ENCODE measurements at places on chromosomes 6 and 20.

- DNase-seq = no peak
These were observed 54.9 kb upstream of the FYN start for GRCh38 chr6:111928139-111928538.

DNA sequence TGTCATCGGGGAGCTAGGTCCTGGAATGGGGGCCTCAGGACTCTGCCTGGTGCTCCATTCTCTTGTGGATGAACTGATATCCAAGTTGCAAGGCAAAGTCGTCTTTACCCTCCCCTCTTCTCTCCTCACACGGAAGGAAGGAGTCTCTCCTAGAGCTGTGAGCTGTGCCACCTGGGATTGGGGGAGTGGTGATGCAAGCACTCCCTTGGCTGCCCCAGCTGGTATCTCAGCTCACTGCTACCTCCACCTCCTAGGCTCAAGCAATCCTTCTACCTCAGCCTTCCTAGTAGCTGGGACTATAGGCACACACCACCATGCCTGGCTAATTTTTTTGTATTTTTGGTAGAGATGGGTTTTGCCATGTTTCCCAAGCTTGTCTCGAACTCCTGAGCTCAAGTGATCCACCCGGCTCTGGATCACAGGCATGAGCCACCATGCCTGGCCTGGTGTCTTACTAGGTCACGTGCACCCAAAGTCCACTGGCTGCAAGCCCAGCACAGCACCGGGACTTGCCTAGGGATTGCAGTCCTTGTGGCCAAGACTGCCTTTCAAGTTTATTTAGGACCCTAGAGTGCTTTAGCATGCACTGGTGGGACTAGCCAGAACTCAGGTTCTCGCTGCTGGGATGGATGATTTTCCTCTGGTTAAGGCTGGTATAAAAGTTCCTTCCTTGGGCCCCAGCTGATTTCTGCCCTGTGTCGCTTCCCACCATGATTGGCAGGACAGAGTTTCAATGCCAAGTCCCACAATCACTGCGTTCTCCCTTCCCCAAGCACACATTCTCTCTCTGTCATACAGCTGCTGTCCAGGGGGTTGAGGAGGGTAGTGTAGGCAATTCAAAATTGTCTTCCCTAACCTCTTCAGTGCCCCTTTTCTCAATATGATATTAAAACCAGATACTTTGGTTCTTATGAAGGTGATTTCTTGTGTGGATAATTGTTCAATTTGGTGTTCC is 33.5 kb downstream of the SMAP1 start:
- DNase-seq = no peak

GRCh38 chr20:38585404-38586180 is 4.6 kb downstream of the ADIG start:
- DNase-seq = no peak

DNA sequence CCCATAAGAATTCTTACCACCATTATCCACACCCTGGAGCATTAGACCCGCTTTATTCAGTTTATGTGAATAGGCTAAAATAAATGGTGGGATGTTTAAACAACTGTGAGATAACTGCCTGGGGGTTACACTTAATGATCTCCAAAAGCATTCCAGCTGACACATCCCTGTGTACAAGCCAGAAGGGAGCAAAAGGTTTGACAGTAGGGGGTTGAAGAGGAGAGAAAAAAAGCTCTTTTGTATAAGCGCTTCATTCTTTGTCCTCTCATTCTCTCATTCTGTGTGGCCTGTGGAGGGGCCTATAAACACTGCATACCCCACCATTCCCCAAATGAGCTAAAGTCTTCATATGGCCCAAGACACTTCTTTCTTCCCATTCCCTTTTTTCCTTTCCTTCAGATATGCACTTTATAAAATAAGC is 30.8 kb upstream of the COL21A1 start:
- peak; percentile 66 for DNase-seq

DNA sequence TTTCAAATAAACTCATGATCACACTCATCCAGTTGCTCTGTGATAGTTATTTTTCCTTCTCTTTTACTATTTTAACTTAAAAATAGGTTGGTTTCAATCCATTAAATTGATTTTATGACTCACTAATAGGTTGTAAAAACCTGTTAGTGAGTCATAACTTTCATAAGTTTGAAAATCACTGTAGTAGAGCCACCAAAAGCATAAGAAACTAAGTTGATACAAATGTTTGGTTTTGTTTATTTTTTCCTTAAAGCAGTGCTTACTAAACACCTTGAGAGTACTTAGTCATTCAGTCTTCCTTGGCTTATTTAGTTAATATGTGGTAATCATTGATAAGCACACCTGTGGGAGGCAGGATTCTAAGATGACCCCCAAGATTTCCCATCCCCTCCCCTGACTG is 312.1 kb upstream of the MAN1A1 start:
- DNase-seq = no peak

DNA sequence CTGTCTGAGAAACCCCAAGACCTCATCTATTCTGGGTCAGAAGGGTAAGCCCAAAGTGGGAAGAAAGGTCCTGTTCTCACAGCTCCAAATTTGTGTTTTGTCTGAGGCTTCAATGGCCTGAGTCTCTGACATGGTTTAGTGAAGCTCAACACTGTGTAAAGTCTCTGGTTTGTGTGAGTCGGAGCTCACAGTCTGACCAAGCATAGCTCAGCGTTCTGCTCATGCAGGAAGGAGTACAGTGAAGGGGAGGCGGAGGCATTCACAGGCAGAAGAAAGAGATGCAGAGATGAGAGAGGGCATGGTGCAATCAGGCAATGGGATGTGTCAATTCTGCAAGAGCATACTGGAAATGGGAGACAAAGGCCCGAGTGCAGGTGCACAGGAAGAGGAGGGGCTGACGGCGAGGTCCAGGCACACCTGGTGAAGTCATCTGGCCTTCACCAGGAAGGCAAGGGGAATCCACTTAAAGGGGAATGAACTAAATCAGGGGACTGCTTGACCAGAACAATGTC is 463.0 kb upstream of the AGPAT4 start:
- DNase-seq = no peak

GRCh38 chr6:82904257-82904656 is 161.4 kb downstream of the UBE3D start:
- DNase-seq = no peak

GRCh38 chr6:38407192-38407591 is 232.5 kb downstream of the BTBD9 start:
- no peak for DNase-seq

GRCh38 chr20:24984961-24985640 is 7.5 kb downstream of the APMAP start:
- no peak for DNase-seq

All from ELF-1 (cell line).